Camera-type eye (tissue), 1 donor: ENCODE measurements at places on chromosomes 1 and 21. TPM values are rescaled to one million over a fixed set of nuclear protein-coding genes. Genes with fewer than 3 reads are reported as not detected.

Gene F5
- 11.3 TPM for total RNA-seq

Gene LGR6
- total RNA-seq: 3.6 TPM

Gene TRAPPC3
- total RNA-seq: 51.9 TPM

Gene PHACTR4
- total RNA-seq: 18.6 TPM

Gene HTR6
- total RNA-seq: not detected

Gene EPHB2
- total RNA-seq: 118 TPM

Gene LAMTOR5
- 34.8 TPM for total RNA-seq

Gene RNU1-2
- under 0.01 TPM for total RNA-seq

Gene GIPC2
- 2.1 TPM for total RNA-seq

Gene CXADR
- total RNA-seq: 57.9 TPM
